AG08395 (cell line): ENCODE measurements at places on chromosomes 16 and 17.

GRCh38 chr17:56206351-56206750, 53.1 kb downstream of the ANKFN1 start:
- no peak for DNase-seq

DNA sequence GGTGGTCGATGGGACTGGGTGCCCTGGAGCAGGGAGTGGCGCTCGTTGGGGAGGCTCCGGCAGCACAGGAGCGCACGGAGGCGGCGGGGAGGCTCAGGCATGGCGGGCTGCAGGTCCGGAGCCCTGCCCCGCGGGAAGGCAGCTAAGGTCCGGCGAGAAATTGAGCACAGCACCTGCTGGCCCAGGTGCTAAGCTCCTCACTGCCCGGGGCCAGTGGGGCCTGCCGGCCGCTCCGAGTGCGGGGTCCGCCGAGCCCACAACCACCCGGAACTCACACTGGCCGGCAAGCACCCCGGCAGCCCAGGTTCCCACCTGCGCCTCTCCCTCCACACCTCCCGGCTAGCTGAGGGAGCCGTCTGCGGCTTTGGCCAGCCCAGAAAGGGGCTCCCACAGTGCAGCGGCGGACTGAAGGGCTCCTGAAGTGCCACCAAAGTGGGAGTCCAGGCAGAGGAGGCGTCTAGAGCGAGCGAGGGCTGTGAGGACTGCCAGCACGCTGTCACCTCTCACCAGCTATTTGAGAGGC, 88.8 kb upstream of the EEF2KMT start:
- DNase-seq: no peak

DNA sequence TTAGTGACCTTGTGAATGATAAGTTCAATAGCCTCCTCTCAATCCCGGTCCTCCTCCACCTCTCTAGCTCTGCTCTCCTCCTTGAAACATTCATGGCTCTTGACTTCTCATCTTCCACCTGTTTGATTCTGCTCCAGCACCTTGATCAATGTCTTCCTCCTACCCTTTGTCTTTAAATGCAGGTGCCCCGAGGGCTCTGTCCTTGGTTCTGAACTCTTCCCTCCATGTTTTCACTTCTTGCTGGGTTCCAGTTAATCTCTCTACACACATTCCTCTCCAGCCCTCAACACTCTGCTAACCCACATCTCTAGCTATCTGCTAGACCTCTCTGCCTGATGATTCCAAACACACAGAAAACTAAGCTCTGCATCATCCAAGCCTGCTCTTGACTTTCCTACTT, 13.4 kb downstream of the CD300E start:
- DNase-seq: no peak

DNA sequence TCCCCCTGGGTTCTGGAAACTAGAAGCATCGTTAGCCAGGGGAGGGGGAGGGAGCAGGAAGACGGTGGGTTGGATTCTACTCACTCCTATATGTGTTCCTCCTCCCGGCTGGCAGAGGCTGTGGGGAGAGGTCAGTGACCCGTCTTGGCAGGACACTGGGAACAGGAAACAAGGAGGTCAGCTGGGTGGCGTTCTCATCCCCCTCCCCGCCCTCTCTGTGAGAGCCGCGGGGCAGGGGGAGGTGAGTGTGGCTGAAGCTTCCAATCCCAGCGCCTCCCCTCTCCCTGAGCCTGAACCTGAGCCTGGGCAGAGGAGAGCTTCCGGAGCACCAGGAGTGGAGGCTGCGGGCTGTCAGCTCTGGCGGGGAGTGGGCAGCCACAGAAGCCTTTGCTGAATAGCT, 12.5 kb downstream of the GPRC5C start:
- no peak for DNase-seq

GRCh38 chr16:78677181-78677731, 577.8 kb downstream of the WWOX start:
- no peak for DNase-seq
